ENCODE measurements at places on chromosomes 11 and 22.

DNA sequence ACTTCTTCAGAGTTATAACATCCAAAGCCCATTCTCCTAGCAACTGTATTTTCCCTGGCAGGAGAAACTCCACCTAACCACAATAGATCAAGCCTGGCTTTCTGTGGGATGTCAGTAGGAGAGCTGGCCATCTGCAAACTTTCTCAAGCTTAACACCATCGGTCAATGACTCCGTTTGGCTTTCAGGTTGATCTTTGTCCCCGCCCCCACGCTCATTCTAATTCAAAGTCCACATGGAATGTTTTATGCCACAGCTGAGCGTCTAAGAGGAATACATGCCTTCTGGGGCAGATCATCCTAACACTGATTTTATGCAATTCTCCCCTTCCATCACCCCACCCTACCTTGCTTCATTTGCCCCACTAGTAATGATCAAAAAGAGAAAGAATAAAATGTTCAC, 4.8 kb downstream of the GVQW3 start:
- DNase-seq: no peak

DNA sequence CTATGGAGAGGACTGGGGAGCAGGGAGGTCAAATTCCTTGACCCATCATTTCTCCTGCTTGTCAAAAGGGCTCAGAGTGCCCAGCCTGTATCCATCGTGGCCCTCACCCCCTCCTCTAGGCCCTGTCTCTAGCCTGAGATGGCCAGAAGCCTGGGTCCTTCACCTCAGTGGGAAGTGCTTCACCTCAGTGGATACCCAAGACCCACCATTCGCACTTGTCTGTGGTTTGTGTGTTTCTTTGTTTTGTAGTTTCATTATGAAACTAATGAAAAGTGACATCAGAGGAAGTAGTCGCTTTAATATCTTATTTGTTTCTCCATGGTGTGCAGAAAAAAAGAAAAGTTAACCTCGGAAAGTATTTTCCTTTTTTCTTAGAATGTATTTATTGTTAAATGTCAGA, 194.0 kb upstream of the CADM1 start:
- no peak for DNase-seq

DNA sequence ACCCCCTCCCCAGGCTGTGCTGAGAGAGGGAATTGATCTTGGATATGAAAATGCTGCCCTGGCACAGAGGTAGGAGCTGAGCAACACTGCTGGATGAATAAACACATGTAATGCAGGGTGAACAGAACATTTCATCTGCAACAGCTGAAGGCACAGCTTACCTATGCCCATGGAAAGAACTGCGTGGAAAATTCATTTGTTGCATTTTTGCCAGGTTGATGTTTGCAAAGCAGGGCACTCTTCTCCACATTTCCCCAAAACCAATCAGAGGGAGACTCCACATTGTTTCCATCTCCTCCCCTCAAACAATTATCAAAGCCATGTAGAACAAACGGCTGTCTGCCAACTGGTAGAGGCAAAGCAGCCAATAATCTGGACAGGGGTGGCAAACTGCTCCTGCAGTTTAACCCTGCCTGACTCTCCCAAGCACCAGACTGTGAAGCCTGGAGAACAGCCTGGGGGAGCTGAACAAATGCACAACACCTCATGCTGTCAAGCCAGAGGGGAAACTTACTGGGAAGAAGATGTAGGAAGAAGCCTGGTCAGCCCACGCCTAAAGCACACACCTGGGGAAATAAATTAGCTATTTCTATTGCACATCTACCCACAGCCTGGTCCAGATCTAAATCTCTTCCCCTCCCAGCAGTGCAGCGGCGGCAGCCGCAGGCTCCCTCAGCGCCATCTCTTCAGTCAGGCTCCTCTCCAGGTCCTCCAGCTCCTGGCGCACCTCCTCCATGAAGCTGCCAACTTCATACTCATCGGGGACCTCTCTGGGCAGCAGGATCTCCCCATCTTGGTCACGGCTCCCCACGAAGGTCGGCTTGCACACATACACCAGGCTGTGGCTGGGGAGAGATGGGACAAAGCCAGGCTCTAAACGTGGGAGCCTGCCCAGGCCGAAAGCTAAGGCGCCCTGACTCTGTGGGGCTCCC, 44.3 kb downstream of the DKK3 start:
- no peak for DNase-seq

- DNase-seq: no peak
Observed at GRCh38 chr11:57343825-57344224, 5.7 kb downstream of the P2RX3 start.

DNA sequence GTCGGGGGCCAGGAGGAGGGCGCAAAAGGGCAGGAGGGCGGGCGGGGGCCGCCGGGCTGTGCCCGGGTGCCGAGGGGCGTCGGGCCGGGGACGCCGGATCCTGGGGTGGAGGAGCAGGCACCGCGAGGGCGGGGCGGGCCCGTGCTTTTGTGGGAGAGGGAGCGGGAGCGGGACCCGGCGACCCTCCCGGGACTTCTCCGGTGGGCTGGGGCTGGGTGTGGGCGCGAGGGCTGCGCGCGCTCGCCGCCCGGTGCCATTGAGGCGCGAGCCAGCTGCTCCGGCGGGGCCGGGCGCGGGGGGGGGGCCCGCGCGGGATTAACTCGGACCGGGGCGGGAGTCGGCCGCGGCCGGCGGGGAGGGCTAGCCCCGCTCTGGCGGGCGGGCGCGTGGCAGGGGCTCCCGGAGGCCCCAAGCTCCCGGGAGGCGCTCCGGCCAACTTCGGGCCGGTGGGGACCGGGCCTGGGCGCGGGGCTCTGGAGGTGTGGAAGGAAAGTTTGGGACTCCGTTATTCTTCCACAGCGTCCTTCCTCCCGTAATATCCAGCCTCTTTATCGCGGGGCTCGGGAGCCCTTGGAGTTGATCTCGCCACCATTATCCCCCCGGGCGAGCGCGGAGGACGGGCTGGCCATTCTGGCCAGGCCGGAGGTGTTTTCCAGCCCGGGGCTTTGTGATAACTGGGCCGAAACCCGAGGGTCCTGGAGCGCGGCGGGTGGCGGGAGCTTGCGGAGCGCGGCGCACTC, 936 bp downstream of the CECR2 start:
- DNase-seq: no peak

DNA sequence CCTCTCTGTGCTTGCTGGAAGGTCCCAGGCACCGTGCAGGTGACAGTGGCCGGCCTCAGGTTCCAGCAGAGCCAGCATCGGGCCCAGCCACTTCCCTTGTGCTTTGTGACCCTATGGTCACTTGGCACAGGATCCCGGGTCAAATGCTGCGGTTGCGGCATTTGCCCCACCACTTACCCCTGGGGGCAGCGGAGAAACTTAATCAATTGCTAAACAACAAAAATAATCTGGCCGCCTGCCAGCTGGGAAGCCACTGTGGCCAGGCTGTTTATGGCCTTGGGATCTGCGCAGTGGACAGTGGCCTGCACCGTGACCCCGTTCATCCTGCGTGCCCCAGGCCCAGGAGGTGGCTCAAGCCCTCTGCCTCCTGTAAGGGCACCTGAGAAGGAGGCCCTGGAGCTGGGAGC, 65.0 kb downstream of the LRP5 start:
- DNase-seq: no peak

DNA sequence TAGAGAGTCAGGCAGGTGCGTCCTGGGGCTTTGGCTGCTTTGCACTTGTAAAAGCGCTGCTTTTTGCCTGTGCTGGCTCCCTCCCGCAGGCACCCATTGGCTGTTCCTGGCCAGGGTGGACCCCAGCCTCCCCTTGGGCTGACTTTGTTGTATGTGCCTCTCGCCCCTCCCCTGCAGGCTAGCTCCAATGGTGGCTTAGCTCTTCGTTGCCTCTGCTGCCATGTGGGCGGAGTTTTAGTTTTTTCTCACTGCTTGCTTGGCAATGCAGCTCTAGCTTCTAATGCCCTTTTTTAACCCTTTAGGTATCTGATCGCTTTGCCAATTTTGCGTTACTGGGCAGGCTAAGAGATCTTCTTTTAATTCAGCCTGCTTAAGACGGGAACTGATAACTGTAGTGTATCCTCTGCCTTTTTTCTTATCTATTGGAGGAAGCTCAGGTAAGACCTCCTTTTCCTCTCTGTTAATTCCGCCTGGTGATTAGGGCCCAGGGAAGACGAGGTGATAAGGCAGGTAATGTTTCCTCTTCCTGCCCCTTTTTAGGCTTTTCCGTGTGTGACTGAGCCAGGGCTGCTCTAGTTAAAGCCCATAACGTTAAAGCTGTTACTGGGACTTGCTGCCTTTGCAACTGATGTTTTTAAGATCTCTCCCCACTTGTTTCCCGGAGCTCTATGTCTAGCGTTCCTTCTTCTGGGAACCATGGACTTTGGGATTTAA, 11.7 kb upstream of the GLYATL1 start:
- no peak for DNase-seq

DNA sequence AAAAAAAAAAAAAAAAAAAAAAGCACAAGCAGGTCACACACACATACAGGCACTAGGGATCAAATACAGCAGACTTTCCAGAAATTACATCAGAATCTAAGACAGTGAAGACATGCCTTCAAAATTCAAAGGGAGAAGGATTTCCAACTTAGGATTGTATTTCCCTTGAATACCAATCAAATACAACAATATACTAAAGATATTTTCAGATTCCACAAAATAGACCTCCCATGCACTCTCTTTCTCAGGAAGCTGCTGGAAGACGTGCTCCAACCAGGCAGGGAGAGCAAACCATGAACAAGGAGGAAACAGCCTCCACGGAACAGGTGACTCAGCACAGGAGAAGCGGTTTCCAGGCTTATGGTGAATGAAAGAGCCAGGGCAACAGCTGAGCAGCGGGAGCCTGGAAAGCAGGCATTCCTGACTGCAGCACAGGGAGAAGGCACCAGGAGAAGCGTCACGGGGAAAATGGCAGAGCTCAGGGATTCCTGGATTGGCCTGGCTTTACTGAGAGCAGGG, 32.0 kb downstream of the TMEM184B start:
- DNase-seq: no peak

DNA sequence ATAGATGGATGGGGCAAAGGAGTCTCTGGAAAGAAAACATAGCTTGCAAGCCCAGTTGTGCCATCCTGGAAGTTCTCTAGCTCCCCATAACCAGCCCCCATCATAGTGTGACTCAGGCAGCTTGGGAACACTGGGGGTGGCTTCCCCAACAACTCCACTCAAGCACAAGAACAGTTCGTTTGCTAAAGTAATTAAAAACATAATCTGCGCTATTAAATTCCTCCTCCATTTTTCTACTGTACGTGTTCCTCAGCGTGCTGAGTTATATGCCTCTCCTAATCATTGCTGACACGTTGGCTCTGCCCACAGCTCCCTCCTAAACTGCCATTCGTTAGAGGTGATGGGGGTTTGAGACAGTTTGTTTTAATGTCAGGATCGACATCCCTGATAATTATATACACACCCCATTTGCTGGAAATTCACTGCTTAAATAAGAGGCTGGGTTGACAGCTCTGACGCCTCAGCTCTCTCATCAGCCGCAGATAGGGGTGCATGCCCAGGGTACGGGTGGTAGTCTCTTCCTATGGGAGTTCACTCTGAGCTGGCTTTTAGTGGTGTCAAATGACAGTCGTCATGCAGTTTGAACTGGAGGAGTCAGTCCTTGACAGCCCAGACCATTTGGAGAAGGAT, 59.5 kb upstream of the SEZ6L start:
- no peak for DNase-seq

DNA sequence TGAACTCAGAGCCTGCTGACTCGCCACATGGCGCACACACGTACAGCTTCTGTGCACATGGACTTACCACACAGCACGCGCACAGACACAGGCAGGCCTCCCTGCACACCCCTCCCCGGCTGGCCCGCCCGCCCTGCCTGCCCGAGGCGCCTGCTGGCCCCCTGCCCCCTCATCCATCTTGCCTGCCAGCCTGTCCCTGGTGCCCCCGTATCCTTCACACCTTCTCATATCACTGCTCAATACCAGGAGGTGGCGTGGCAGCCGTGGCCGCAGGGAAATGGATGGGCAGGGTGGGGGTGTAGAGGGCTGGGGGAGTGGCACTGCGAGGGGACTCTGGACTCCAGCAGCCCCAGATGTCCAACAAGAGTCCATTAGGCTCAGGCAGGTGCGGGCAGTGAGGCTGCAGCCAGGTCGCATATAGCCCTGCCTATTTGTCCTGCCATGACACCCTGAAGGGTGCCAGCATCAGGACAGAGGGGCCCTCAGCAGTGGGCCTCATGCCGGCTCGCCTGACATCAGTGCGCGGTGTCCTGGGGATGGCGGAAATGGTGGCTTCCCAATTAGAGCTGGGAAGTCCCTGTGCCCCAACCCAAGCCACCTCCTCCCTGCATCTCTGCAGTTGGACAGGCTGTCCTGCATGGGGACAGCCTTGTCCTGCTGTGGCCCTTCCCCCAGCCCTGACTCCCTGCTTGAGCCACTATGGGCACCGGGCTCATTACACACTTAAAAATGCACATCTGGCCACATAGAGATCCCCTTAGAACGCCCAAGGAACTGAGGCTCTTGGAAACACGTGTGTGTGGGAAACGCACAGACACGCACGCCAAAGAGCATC, 2.0 kb upstream of the TBX10 start:
- no peak for DNase-seq

DNA sequence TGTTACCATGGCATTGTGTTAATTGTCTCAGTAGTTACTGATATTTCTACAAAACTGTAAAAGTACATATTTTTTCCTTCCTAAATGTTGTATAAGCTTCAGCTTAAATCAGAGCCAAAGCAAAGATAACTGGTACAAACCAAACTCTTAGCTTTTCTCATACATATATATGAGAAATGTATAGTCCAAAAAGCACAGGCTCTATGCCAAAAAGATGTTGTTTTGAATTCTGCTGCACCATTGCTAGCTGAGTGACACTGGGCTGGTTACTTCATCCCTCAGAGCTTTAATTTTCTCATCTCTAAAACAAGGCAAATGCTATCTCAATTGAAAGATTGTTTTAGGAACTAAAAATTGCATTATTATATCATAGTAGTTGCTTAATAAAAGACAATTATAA, 6.7 kb upstream of the GRIA4 start:
- no peak for DNase-seq

DNA sequence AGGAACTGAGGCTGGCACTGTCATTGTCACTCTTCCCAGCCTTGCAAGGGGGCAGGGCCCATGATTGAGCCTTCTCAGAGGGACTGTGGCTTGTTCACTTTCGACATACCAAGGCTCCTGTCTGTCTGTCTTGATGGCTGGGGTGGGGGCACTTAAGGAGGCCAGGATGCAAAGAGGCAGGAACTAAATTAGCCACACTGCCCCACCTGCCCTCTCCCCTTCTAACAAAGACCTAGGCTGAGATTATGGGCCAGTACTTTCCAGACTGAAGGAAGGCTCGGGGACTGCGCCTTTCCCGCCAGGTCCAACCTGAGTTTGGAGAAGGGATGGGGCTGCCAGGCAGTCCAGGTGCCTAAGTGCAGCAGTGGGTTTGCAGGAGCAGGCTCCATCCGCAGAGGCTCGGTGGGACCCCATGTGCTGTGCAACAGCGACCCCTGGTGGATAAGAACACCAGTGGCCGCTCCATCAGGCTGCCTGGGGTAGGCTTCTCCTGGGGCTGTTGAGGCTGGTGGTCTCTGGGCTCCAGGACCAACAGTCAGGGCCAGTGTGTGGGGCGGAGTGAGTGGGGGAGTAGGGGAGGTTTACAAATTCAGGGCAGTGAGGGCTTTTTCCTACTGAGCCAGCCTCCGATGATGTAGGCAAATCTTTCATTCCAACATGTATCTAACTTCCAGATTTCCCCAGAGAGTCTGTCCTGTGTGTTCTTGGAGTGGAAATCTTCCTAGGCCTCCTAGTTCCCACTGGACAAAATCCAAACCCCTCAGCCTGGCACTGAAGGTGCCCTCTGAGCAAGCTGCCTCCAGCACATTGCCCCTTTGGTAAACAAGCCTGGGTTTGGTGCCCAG, 93.9 kb downstream of the INSC start:
- DNase-seq: peak; percentile 51

GRCh38 chr22:40179526-40179925, 1.8 kb downstream of the TNRC6B start:
- no peak for DNase-seq

GRCh38 chr22:45997077-45997776, 20.3 kb upstream of the WNT7B start:
- DNase-seq: no peak

GRCh38 chr11:63445720-63446119, 45.2 kb downstream of the PLAAT5 start:
- no peak for DNase-seq
